ENCODE measurements at places on chromosomes 1 and 21. TPM values are rescaled to one million over a fixed set of nuclear protein-coding genes. Genes with fewer than 3 reads are reported as not detected.

CR1 gene
- total RNA-seq: 2.4 TPM

GRCh38 chr1:191888996-191889622, 269.2 kb upstream of the RGS18 start:
- no peak for DNase-seq

IL12RB2 gene
- 0.54 TPM for total RNA-seq

TSSK3 gene
- 1.0 TPM for total RNA-seq

- no peak for DNase-seq
Observed at GRCh38 chr1:180881806-180882509, 30.7 kb upstream of the KIAA1614 start.

DNA sequence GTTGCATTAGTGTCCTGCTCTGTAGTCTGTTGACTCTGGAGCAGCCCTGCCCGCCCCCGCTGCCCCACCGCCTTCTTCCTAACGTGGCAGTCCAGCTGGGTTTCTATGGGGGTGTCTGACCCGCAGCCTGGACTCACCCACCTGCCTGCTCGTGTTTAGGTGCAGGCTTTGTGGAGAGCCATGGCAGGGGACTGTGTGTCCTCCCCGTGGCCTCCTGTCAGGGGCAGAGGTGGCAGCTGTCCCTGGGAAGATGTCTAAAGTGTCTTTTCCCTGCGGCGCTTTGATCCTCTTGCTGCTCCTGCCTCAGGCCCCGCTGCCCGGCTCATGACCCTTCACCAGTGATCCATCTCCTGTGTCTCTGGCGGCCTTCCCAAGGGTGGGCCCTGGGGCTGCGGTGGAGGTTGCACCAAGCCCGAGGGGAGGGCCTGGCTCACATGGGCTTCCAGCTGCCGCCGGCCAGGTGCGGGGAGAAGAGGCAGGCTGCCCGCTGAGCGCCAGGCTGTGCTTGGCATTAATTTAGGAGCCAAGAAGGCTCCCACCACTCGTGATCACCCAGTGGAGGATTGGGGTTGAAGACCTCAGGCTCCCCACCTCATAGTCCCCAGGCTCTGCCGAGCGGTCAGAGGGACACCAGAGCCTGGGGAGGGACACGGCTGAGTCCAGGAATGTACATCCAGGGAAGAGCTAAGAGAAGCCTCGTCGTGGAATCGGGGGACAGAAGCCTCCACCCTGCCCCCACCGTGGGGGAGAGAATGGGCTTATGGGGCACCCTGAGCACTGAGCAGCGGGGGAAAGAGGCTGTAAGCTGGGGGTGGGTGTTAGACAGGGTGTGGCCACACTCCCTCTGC, 44.1 kb downstream of the COL18A1 start:
- DNase-seq: peak; percentile 39

GRCh38 chr1:22751124-22751531, 40.5 kb downstream of the EPHB2 start:
- DNase-seq: no peak

GRCh38 chr1:238409191-238409850, 518.6 kb upstream of the ZP4 start:
- DNase-seq: no peak

All from Right ventricle myocardium superior (tissue), 1 donor.